ENCODE measurements at places on chromosomes 5 and 9.

- no peak for DNase-seq
These were observed 355.3 kb upstream of the TRPC7 start for GRCh38 chr5:136720674-136721073.

GRCh38 chr9:123437201-123437600, 81.2 kb downstream of the CRB2 start:
- no peak for DNase-seq

DNA sequence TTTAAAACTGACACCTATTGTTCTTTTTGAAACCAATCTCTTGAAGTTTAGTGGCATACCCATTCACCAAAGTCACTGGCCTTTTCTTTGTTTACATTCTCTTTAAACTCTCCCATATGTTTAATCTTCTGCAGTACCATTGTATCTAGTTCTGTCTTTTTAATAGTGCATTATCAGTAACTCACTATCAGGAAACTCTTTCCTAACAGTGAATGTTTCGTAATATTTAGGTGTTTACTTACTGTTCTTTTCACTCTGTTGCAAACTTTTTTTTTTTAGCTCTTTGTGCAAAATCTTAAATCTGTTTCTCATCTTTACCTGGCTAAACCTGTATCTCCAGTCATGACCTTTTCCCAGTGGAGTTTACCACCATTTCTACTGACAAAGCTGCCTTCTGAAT, 17.2 kb downstream of the SMAD5 start:
- DNase-seq = no peak

DNA sequence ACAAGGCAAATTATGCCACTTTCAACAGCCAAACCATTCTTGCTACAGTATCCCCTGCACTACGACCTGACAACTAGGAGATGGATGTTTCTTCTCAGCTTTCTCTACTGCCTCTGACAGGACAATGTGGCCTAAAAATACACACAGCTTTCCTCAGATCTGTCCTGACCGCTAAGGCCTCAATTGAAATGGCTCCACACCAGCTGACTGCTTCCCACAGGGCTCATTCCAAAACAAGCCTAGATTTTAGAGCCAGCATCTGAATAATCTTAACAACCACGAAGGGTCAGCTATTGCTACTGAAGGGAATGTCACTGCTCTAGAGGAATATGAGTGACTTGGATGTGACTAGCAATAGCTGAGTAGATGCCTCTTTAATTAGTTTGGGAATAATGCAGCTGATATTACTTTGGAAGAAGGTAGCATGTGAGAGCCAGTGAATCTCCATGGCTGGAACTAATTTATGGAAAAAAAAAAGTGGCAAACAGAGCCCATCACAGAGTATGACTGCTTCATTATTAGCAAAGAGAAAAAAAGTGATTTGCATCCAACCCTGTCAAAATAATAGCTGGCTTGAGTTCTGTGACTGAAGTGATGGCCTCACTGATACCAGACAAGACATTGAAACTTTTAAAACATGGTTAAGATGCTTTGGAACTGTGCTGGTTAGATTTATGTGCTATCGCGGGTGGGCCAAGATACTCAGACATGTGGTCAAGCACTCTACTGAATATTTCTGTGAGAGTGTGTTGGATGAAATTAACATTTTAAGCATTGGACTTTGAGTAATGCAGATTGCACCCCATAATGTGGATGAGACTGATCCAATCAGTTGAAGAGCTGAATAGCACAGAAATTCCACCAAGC, 450.2 kb downstream of the NR2F1-AS1 start:
- DNase-seq = no peak

DNA sequence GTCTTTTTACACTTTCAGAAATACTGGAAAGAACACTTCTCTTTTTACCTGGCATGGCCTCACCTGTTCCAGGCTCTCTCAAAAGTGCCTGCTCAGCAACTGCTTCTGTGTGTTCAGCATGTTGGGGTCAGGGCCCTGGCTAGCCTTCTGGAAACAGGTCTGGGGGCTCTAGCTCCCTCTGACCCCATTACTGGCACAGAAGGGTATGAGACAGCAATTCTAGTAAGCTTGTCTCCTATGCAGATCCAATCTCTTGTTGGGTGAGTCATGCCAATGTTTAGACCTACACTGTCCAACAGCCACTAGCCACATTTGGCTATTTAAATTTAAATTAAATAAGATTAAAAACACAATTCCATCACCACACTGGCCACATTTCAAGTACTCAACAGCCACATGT, 80.8 kb downstream of the MAPKAP1 start:
- DNase-seq = no peak

- no peak for DNase-seq
These were observed 19.9 kb upstream of the LPAR1 start for GRCh38 chr9:111058166-111058565.

DNA sequence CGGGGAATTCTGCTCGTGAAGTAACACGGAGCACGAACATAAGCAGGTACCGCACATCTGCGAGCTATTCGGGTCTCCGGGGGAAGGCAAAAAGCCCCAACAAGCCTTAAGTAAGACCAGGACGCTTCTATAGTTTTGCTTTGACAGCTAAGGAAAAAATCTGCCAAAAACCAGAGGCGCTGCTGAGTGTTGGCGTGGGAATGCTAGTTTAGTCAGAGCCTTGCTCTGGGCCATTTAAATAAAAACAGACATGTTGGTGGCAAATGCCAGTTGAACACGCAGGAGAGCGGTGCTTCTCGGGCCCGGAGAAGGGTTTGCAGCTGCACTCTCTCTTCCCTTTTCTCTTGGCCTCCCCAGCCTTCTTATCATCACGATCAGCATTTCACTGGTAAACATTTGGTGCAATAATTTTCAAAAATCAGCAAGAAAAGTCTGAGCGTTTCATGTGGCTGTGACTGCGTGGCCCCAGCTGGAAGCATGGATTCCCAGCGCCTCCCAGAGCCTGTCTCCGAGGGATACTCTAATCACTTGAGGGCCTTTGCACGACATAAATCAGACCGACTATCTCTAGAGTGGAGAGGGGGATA, 6.4 kb upstream of the NOTCH1 start:
- no peak for DNase-seq

GRCh38 chr5:125011947-125012346, 265.5 kb upstream of the ZNF608 start:
- DNase-seq = no peak

- DNase-seq = no peak
These were observed 223.9 kb downstream of the SREK1 start for GRCh38 chr5:66367814-66368541.

- DNase-seq = no peak
These were observed 20.6 kb downstream of the NOTCH1 start for GRCh38 chr9:136525207-136525606.

DNA sequence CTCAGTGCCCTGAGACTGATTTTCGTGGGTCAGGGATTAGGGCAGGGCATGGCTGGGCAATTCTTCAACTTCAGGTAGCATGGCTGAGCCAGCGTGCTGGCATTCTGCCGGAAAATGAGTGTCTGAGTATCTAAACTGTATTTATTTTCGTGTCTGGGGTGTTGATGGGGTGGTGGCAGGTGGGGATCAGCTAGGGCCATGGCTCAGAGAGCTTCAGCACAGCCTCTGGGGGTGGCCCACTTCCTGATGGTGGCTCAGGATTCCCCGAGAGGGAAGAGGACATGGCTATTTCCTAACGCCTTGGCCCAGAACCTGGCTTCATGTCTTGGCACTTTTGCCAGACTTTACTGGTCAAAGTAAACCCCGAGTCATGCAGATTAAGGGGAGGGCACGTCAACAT, 260.5 kb downstream of the GADD45G start:
- DNase-seq = no peak
